Neural crest cell (in vitro differentiated cells): ENCODE measurements at places on chromosomes 6 and 20. TPM values are rescaled to one million over a fixed set of nuclear protein-coding genes. Genes with fewer than 3 reads are reported as not detected.
A peak's percentile ranks its signal among the peaks of the same experiment; 100 is the strongest.

DNA sequence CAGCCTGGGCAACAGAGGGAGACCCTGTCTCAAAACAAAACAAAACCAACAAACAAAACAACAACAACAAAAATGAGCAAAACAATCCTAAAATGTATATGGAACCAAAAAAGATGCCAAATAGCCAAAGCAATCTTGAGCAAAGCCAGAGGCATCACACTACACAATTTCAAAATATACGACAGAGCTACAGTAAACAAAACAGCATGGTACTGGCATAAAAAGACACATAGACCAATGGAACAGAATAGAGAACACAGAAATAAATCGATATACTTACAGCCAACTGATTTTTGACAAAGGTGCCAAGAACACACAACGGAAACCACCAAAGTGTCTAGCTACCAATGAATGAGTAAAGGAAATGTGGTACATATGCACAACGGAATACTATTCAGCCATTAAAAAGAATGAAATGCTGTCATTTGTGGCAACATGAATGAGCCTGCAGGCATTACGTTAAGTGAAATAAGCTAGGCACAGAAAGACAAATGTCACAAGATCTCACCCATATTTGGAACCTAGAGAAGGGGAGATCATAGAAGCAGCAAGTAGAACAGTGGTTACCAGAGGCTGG, 16.4 kb downstream of the PXDC1 start:
- no peaks in the 10 kb centered on the region for H3K27me3 ChIP-seq
- H3K4me3 ChIP-seq: no peak overlapping the region

DNA sequence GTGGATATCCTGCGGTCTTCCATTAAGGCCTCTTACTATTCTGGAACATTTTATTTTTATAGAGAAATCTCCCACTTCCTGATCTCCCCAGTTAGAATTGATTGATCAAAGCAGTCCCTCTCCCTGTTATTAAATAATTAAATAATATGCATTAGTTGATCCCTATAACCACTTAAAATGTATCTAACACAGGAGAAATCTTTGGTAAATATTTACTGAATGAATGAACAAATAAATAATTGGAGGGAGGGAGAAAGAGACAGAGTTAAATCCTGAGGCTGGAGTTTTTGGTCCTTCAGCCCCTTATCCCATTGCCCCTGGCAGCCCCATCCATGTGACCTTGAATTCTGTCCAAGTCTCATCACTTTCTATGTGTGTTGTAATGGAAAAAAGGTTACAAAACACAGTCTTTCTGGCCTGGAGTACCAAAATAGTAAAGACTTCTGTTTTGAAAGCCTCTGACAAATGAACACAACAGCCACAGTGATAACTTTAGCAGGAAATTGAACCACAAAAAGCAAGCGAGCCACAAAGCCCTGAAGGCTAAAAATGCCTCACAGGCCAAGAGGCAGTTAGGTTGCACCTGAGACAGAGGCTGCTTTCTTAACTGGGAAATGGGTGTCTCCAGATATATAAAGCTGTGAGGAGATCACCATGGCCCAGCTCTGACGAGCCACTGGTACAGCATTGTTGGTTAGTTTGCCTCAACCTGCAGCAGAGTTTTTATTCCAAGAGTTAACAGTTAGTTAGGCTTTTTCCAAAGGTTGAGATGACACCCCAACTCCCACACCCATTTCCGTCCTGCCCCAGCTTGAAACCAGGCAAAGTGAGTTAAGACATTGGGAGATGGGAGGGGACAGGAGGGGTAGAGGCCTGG, 11.3 kb downstream of the NT5E start:
- H3K27ac ChIP-seq: no peak overlapping the region
- H3K4me3 ChIP-seq: no peak overlapping the region
- DNase-seq: no peak
- peaks cover 7% of the 10 kb centered on the region for H3K4me1 ChIP-seq
- no peaks in the 10 kb centered on the region for H3K36me3 ChIP-seq
- peaks cover 26% of the 10 kb centered on the region for H3K27me3 ChIP-seq

GRCh38 chr6:125201961-125202729, 48.6 kb downstream of the TPD52L1 start:
- no peak overlapping the region for H3K4me3 ChIP-seq
- no peaks in the 10 kb centered on the region for H3K36me3 ChIP-seq
- no peaks in the 10 kb centered on the region for H3K27me3 ChIP-seq
- DNase-seq: no peak
- H3K4me1 ChIP-seq: peaks cover 20% of the 10 kb centered on the region

- H3K27me3 ChIP-seq: peaks cover 93% of the 10 kb centered on the region
- H3K36me3 ChIP-seq: no peaks in the 10 kb centered on the region
- H3K27ac ChIP-seq: no peak overlapping the region
- DNase-seq: no peak
- no peak overlapping the region for H3K4me3 ChIP-seq
Observed at GRCh38 chr6:33118525-33119123, 42.8 kb downstream of the HLA-DPB1 start.

- H3K27ac ChIP-seq: no peak overlapping the region
- H3K36me3 ChIP-seq: peaks cover 13% of the 10 kb centered on the region
- no peak for DNase-seq
- no peaks in the 10 kb centered on the region for H3K27me3 ChIP-seq
- peaks cover 29% of the 10 kb centered on the region for H3K4me1 ChIP-seq
Observed at GRCh38 chr6:5132731-5133130, 47.6 kb downstream of the PPP1R3G start.

DNA sequence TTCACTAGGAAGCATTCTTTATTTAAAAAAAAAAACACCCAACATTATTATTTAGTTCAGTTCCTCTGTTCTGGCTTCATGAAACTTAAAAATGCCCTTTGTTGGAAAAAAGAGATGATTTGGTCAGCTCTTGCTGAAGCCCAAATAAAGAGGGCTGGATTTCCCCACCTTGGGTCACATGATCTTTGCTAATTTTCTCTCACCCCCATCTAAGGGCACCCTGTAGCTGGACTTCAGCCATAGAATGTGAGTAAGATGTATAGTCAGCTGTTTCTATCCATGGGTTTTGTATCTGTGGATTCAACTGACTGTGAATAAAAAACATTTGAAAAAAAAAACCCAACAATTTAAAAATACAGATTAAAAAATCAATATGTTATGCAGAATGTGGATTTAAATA, 213.9 kb upstream of the SULF2 start:
- H3K27ac ChIP-seq: no peak overlapping the region
- DNase-seq: no peak
- H3K27me3 ChIP-seq: no peaks in the 10 kb centered on the region
- no peak overlapping the region for H3K4me3 ChIP-seq
- H3K4me1 ChIP-seq: peaks cover 18% of the 10 kb centered on the region

DNA sequence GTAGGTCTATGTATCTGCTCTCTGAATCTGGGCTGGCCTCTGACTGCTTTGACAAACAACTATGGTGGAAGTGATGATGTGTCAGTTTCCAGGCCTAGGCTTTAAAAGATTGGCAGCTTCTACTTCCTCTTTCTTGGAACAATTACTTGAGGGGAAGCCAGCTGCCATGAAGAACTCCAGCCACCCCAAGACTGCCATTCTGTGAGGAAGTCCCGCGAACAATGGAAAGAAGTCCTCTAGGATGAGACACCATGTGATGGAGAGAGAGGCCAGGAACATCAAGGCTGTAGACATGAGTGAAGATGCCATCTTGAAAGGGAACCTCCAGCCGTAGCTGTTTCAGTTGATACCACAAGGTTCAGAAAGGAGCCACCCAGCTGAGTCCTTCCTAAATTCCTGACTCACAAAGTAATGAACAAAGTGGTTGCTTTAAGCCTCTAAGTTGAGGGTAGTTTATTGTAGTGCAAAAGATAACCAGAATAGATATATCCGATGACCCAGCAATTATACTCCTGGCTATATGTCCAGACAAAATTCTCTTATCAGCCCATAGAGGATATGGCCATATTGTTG, 15.3 kb upstream of the TCF15 start:
- DNase-seq: no peak
- H3K4me1 ChIP-seq: peaks cover 4% of the 10 kb centered on the region
- H3K4me3 ChIP-seq: no peak overlapping the region
- no peaks in the 10 kb centered on the region for H3K36me3 ChIP-seq

- no peak overlapping the region for H3K4me3 ChIP-seq
- no peak for DNase-seq
- peaks cover 2% of the 10 kb centered on the region for H3K36me3 ChIP-seq
- H3K27ac ChIP-seq: no peak overlapping the region
- H3K4me1 ChIP-seq: peaks cover 11% of the 10 kb centered on the region
- H3K27me3 ChIP-seq: no peaks in the 10 kb centered on the region
Observed at GRCh38 chr20:10448270-10449156, 13.4 kb downstream of the SLX4IP start.

DNA sequence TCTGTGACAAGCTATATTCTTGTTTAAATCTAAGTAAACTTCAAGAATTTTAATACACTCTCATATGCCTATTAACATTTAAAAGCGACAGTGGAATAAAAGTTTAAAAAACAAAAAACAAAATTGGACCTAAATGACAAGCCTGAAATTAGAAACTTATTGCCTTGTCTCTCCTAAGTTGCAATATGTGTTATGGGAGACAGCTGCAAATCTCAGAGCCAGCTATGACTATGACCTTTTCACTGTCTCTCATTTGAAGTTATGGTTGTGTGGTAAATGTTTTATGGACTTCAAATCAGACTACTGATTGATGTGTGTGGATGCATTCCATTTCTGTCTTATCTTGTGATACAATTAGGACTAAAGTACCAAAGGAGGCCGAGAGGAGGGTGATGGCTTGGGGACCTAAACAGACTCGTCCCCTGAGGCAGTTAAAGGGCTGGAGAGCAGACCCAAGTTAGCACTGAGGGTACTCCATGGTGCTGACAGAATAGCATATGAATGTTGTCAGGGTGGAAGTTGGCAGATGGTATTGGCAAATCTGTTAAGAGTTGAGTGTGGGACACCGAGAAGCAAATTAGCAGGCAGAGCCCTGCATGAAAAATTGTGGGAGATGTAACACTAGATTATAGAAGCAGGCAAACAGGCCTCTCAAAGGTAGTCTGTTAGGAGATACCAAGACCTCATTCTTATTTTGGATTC, 930.1 kb upstream of the MAN1A1 start:
- H3K36me3 ChIP-seq: no peaks in the 10 kb centered on the region
- no peak for DNase-seq
- H3K27me3 ChIP-seq: no peaks in the 10 kb centered on the region
- H3K4me3 ChIP-seq: no peak overlapping the region

GRCh38 chr20:32909896-32910571, 51.3 kb downstream of the EFCAB8 start:
- H3K27me3 ChIP-seq: no peaks in the 10 kb centered on the region
- H3K36me3 ChIP-seq: no peaks in the 10 kb centered on the region
- H3K27ac ChIP-seq: no peak overlapping the region
- DNase-seq: no peak
- H3K4me1 ChIP-seq: peaks cover 8% of the 10 kb centered on the region
- no peak overlapping the region for H3K4me3 ChIP-seq

DNA sequence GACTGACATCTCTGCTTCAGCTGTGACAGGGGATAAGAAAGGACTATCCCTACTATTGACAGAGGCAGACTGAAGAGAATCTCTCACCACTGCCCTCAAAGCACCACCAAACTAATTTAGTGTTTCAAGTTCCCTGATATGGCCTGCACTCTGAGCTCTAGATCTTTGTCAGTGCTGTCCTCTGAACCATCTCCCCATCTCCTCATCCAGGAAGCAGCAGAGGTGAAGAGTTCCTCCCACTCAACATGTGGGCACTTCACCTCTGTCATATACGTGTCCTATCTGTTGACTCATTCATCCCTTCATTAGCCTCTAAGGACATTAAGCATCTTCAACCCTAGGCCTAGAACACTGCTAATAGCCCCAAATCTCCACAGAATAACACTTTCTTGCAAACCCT, 14.1 kb downstream of the FAM210B start:
- no peak for DNase-seq
- no peaks in the 10 kb centered on the region for H3K27me3 ChIP-seq
- H3K4me1 ChIP-seq: peaks cover 8% of the 10 kb centered on the region
- H3K4me3 ChIP-seq: no peak overlapping the region

DNA sequence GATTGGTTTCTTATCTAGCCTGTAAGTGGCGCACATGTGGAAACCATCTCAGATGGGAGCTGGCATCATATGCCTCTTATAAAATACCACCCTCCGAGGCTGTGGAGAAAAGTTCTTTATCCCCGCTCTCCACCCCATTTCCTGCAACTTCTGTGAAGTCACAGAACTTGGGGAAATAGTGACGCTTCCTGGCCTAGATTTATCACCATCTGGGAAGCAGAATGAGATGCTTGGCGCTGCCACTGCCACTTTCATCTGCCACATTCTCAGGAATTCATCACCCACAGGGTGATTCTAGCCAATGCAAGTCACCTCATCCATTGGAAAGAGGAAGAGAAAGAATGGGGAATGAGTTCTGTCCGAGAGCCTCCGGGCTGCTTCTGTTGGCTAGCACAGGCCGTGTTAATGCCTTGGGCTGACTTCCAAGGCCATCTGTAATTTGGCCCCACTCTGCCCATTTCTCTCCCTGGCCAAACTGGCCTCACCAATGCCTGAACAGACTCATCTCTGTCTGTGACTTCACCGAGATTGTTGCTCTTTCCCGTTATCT, 148.8 kb upstream of the SOX4 start:
- no peak overlapping the region for H3K4me3 ChIP-seq
- no peak overlapping the region for H3K27ac ChIP-seq
- no peaks in the 10 kb centered on the region for H3K36me3 ChIP-seq
- H3K27me3 ChIP-seq: no peaks in the 10 kb centered on the region

DNA sequence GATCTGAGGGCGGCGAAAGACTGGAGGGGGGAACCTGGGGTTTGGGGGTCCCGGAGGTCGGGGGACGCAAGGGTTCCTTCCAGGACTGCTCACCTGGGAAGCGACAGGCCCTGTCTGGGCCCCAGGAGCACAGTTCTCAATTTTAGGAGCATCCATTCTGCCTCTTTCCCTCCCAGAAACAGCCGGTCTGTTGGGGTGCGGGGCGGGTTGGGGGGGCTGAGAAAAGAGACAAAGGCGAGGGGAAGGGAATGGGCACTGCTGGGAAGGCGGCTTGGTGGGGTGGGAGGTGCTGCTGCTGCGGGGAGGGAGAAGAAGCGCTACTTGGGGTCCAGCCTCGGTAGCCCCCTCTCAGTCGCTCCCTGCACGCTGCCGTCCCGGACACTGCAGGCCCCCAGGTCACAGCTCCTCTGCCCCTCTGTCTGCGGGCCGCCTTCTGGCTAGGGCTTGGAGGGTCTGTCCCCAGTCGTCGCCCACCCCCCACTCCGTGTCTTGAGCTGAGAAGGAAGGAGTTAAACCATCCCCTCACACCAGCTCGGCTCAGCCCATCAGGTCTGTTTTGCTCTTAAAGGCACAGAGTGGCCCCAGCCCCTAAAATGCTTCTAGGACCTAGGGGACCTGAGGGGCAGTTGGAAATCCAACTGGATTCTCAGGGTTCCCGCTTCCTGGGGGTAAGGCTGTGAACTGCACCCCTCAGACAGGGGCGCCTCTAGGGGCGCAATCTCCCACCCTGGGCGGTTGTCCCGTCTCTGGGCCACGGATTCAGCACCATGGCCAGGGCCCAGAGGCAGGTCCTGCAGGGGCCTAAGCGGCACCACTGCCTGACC, 690 bp downstream of the GDAP1L1 start:
- no peaks in the 10 kb centered on the region for H3K36me3 ChIP-seq
- DNase-seq: peak; percentile 73
- peaks cover 12% of the 10 kb centered on the region for H3K4me1 ChIP-seq
- peak overlapping the region; percentile 75 for H3K27ac ChIP-seq
- H3K4me3 ChIP-seq: peak overlapping the region; percentile 88

- no peak for DNase-seq
- H3K36me3 ChIP-seq: no peaks in the 10 kb centered on the region
- peaks cover 10% of the 10 kb centered on the region for H3K4me1 ChIP-seq
Observed at GRCh38 chr20:23021951-23022350, 13.2 kb upstream of the SSTR4 start.

Gene MRPS18B
- 36.7 and 39.3 TPM in 2 replicates for total RNA-seq

Gene SLA2
- 0.16 TPM in 1 of 2 replicates, not detected in the other for total RNA-seq

Gene HNF4A
- total RNA-seq: not detected in 2 replicates
